ENCODE measurements at places on chromosomes 16 and 17.
A peak's percentile ranks its signal among the peaks of the same experiment; 100 is the strongest.

- no peak for DNase-seq
These were observed 14.7 kb upstream of the WNT3 start for GRCh38 chr17:46832945-46833839.

GRCh38 chr16:70687102-70687511, 1.3 kb upstream of the MTSS2 start:
- DNase-seq, result peak; percentile 86

- DNase-seq, result no peak
These were observed 61.1 kb downstream of the BANP start for GRCh38 chr16:88012360-88012759.

GRCh38 chr17:55237268-55237667, 27.5 kb upstream of the HLF start:
- DNase-seq, result no peak

DNA sequence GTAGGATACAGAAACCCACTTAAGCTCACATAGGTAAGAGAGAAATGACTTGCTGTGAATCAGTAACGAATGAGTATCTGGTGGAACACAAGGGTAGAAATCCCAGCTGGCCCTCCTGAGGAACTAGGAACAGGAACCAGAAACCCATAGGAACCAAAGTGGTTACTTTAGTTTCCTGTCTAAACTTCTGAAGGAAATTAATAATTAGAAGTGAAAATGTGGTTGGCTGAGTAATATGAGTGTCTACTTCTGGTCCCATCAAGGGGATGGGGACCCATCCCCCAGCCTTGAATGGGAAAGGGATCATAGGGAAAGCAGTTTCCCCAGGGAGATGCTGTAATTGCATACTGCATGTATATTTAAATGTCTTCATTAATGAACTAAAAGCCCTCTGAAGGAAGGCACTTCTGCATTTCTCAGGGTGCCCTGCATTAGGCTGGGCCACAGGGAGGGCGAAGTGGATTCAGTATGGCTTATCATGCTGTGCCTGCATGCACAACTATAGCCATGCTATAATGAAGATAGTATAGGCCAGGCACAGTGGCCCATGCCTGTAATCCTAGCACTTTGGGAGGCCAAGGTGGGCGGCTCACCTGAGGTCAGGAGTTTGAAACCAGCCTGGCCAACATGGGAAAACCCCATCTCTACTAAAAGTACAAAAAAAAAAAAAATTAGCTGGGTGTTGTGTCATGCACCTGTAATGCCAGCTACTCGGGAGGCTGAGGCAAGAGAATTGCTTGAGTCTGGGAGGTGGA, 45.6 kb downstream of the CYB5B start:
- DNase-seq, result no peak

DNA sequence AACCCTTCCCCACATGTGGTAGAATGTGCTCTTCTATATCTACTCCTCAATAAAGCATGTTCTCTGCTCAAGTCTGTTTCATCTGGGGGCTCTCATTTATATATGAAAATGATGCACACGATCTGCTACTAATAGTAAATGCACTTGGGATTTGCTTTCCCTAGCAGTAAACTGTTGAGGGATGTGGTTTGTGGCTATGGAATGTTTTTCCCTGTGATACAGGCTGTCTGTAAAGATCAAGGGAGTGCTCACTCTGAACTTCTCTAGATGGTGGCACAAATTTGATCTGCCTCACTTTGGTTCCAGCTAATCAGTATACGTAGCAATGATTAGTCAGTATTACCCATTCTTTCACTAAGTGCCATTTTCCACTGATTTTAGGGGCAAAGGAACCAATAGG, 18.8 kb downstream of the TAC4 start:
- DNase-seq, result no peak

GRCh38 chr17:68782789-68783188, 172.4 kb downstream of the ABCA8 start:
- DNase-seq, result no peak

DNA sequence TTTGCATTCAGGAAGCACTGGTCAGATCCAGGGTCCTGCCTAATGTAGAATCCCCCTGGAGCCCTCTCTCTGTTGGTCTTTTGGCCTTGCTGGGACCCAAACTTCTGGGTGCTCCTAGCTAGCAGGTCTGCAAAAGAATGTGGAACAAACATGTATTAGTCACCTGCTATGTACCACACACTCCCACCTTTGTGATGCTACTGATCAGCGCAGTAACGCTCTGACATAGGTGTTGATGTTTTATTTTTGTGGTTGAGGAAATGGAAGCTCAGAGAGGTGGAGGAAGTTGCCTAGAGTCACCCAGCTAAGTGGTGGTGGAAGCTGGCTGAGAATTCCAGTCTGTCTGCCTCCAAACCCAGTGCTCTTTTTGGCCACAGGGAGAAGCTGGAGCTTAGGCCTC, 35.8 kb upstream of the LGALS9 start:
- DNase-seq, result no peak

DNA sequence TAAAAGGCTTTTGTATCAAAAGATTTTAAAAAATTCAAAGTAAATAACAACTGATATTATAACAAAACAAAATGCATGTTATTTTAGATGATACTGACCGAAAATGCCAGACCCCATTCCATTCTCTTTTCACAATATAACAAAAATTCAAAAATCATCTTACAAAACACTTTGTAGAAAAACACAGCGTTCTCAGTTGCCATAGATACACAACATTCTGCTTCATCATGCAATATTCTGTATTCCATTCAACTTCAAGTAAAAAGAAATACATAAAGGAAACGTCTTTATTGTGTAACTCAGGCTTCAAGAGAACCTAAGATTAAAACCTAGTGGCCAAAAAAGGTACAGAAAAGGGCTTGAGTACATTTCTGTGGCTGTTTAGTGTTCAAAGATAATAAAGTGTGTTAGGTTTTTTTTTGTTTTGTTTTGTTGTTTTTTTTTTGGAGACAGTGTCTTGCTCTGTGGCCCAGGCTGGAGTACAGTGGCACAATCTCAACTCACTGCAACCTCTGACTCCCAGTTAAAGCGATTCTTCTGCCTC, 250.5 kb downstream of the CEP112 start:
- no peak for DNase-seq

GRCh38 chr16:8951447-8952280, 12.0 kb downstream of the USP7 start:
- no peak for DNase-seq

DNA sequence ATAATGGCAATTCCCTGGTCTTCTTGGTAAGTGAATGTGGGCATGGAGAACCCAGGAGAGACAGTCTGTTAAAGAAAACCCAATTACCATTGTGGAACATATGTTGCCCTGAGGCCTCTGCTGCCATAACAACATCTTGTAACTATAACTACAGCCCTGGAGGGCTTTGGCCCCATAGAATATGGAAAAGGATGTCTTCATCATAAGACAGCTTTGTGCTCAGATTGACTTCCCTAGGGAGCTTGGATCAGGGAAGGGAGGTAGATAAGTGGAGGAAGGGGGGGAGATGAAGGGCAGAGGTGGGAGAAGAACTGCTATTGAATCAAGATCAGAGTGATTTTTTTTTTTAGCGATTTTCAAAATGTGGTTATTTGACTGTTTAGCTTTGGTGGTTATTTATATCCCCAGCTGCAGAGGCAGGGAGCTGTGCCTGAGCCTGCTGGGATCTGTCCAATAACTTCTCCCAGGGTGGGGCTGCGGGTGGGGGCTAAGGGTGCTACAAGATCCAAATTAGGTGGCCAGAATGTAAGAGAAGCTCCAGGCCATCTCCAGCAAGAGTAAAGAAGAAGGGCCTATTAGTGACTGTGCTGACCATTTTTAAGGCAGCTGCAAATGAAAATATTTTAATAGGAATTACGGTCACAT, 5.3 kb upstream of the KAT7 start:
- no peak for DNase-seq

DNA sequence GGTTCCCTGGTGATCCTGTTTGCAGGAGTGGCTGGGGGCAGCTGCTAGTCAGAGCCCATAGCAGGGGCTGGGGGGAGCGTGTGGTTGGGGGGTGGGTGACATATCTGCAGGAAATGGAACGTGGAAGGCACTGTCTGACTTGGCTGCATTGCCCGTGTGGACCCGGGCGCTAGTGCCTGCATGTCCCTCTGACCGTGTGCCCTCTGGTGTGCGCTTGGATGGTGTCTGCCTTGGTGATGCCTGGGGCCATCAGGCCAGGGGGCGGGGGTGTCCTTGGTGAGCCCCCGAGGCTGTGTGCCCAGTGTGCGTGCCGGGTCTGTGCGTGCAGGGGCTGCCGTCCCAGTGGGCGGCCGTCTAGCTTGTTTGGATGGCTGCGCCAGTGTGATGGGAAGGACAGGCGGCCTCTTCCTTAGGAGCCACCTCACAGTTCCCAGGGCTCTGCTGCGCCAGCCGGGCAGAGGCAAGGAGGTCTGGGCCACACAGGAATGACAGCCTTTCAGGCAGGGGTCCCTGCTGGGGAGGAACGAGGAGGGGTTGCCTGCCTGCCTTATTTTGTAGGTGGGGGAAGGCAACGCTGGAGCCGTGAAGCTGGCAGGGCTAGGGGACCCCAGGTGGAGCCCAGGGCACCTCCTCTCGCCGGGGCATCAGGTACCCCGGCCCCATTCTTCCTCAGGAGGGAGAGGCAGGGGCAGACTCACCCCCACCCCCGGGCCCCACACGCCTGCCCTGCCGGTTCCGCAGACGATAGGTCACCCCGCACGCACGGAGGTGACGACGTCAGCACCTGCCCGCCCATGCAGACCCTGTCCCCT, 693 bp downstream of the NDRG4 start:
- DNase-seq, result no peak

GRCh38 chr17:63701868-63702720, 2.2 kb upstream of the LIMD2 start:
- DNase-seq, result no peak

GRCh38 chr16:86758932-86759331, 180.6 kb downstream of the FOXL1 start:
- no peak for DNase-seq

DNA sequence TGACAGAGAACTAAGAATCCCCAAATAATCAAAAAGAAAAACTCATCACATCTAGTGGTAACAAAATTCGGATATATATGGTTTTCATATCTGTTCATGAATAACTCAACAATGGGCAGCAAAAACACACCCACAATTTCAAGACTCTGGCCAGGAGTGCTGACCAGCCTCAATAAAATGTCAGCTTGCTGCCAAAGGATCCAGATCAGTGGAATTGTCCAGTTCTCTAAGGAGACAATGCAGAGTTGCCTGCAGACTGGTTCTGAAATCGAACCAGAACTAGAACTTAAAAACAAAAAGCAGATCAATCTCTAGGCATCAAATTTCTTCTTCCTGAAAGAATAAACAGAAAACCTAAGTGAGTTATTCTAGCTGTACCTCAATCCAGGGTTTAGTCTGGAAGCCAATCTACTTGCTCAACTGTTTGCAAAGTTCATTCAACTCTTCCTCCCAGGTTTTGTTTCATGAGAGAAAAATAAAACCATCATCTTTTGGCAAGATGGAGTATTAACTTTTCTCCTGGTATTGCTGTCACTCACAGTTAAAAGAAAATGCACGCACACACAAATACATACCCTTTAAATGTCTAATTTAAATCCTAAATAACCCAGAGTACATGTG, 61.0 kb downstream of the CFDP1 start:
- DNase-seq, result no peak

- DNase-seq, result no peak
These were observed 39.5 kb downstream of the VMP1 start for GRCh38 chr17:59746849-59747445.

- DNase-seq, result no peak
These were observed 833 bp upstream of the BCAR1 start for GRCh38 chr16:75252049-75252864.

GRCh38 chr17:56880571-56880970, 33.3 kb downstream of the TRIM25 start:
- no peak for DNase-seq

- no peak for DNase-seq
These were observed 6.4 kb downstream of the TRPV3 start for GRCh38 chr17:3551189-3551588.

GRCh38 chr17:16425202-16425601, 9.8 kb downstream of the TRPV2 start:
- DNase-seq, result peak; percentile 43

- DNase-seq, result no peak
These were observed 97.8 kb downstream of the CLEC16A start for GRCh38 chr16:11042191-11042590.

DNA sequence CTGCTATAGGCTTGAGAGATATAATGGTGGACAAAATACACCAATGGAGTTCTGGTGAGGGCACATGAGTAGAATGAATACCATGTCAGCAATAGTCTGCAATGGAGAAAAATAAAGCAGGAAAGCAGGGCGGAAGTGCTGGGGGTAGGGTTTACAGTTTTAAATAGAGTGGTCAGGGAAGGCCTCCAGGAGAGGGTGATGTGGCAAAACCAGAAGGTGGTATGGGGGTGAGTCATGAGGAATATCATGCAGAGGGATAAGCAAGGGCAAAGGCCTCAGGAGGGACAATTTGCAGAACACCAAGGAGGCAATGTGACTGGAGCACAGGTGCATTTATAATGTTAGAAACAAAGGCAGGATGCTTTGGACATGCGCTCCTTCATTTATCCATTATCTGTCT, 102.0 kb downstream of the ITFG1 start:
- DNase-seq, result no peak

DNA sequence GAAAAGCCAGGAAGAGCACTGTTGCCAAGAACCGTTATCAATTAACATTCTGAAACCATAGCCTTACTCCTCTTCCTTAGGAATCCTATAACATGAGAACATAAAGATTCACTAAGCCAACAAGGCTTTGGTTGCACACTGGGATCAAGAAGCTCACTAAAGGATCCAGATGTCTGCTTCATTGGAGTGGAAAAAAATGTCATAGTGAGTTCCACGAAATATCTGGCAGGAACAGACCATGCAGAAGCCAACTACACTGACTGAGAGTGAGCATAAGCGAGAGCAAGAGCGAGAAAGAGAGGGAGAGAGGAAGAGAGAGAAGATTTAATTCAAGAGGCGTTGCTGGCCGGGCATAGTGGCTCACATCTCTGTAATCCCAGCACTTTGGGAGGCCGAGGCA, 13.4 kb upstream of the MEIOC start:
- no peak for DNase-seq

DNA sequence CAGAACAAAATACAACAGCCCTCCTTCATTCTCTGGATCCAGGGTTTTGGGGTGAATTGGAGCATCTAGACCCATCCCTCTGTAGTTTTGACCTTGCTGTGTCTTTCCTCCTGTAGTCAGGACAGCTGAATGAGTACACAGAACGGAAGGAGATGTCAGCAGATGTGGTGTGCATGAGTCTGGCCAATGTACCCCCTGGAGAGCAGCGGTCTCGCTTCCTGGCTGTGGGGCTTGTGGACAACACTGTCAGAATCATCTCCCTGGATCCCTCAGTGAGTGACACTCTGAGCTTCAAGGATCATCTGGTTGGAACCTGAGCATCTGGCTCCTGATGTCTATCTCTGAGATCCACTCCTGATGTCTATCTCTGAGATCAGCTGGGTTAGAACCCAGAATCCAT, 32.4 kb downstream of the SF3B3 start:
- no peak for DNase-seq

Data from SJCRH30 (cell line).